ENCODE measurements at places on chromosomes 4 and X.

DNA sequence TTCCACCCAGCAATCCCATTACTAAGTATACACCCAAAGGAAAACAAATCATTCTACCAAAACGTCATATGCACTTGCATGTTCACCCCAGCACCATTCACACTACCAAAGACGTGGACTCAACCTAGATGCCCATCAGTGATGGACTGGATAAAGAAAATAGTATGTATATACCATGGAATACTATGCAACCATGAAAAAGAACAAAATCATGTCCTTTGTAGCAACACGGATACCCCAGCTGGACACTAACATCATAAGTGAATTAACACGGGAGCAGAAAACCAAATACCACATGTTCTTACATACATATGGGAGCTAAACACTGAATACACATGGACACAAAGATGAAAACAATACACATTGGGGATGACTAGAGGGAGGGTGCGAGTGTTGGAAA lies 309.1 kb upstream of the KLF3 start:
- DNase-seq, result no peak

DNA sequence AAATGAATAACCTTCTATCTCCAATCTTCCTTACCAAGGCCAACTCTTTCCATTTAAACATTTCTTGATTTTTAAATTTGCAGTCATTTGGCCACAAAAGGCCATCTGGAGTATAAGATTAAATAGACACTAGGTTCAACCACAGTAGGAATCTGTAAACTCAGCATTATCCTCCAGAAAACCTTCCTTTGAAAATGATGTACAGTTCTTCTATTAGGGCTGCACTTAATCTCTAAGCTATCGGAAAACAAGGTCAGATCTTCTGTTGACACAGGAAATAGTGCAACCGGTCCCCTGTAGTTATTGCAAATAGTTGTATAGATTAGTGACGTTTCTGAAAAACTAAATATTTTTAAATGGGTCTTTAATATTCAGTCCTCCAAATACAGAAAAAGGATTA lies 359.0 kb upstream of the ATOH1 start:
- DNase-seq, result no peak

DNA sequence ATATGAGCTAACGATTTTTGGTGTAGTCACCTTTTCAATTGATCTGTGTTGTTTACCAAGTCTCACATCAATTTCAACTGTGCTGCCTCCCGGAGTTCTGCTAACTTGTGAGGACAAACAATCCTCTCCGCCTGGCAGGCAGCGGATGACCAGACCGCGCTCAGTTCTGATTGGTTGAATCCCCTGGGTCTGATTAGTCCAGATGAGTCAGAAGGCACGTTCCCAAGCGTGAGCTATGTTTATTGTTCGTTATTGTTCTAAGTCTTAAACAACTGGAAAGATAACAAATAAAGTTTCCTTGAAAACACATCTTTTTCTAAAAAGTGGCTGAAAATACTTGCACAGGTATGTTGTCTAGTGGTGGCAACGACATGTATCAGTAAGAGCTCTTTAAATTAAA lies 37.9 kb upstream of the TRPC3 start:
- DNase-seq, result no peak

- DNase-seq, result no peak
These were observed 24.0 kb downstream of the ANAPC4 start for GRCh38 chr4:25401066-25401465.

DNA sequence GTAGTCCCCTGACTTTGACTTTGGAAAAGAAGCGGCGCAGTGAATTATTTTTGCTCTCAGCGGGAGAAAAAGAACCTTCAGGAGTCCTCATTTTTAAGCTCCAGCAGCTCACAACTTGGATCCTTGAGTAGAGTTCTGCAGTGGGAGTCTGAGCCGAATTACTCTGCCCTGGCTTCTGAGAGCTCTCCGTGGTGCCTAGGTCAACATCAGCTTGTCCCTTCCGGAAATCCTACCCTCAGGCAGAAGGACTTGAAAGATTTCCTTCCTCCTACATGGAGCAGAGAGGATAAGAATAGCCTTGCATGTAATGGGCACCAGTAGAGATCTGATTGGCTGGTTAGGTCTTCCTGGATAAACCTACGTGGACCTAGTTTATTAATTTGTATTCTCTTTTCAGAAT lies 549.7 kb upstream of the TENM3 start:
- DNase-seq, result no peak

DNA sequence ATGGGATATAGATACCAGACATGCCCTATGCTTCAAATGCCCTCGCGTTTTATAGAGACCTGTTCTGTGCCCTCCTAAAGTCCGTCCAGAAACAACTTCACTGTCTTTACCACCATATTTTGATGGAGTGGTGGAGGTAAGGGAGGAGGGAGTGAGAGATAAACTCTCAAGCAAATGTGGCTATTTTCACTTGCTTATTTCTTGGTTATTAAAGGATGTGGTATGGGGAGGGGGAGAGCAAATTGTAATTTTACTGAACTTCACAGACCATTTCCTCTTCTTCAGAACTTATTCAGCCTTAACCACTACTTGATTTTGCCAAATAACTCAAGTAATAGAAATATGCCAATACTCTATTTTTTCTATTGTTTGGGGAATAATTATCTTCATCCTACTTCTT lies 31.5 kb downstream of the GPR174 start:
- no peak for DNase-seq

DNA sequence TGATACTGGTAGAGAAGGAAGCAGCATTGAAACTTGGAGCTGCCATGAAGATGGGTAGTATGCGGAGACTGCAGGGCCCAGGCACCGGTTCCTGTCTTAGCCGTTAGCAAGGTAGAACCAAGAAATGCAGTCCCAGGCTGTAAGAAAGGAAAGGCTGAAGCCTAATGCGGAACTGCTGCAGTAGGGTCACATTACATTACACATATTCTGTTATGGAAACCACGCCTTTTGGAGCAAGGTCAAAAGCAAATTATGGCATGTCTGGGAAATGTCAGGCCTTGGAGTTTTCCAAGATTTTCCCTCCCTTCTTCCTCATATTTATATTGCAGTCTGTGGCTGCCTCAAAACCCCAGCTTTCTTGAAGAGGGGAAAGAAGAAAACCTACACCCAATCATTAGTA lies 204.8 kb upstream of the RASGEF1B start:
- DNase-seq, result no peak

GRCh38 chr4:174739576-174739975 lies 89.5 kb downstream of the GLRA3 start:
- no peak for DNase-seq

- DNase-seq, result no peak
These were observed 45.0 kb upstream of the UPRT start for GRCh38 chrX:75228854-75229253.

GRCh38 chrX:13587786-13588477 lies 18.5 kb downstream of the EGFL6 start:
- no peak for DNase-seq

DNA sequence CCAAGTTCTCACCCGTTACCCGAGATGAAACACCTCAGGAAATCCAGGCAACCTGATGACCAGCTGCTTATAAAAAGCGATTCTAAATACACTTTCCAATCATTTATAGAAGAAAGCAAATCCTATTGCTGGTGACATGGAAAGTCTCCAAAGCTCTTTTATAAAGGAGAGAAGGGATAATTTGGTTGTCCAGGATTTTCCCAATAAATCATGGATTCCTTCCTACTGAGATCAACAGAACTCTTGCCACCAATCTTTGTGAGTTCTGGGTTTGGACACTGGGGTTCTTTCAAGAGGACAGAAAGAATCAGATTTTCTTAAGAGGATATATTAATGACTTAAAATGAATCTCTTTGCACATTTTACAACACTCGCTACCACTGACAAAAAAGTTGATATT lies 24.7 kb upstream of the SOD3 start:
- DNase-seq, result no peak

DNA sequence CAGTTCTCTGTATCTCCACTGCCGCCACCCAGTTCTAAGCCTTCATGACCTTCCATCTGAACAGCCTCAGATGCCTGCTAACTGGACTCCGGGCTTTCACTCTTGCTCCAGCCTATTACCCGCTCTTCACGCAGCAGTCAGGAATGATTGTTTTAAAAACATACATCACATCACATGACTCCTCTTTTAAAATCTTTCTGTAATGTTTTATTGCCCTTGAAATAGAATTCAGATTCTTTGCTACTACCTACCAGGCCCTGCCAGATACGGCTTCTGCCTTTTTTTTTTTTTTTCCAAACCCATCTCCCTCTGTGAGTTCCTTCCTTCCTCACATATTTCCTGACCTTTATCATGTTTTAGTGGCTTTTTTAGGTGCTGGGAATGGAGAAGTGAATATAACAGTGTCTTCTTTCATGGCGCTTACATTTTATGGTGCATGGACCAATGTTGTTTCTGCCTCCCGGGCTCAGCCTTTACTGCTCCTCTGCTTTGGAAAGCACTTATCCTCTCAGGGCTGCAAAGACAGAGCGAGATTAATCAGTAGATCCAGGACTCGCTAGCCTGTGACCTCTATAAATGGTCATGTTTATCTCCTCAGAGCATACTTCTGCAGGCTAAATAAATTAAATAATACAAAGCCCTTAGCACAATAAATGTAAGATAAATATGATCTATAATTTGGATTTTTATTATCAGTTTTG lies 58.0 kb downstream of the FBXO8 start:
- DNase-seq, result no peak

All from activated CD8-positive, alpha-beta memory T cell treated with anti-CD3 and anti-CD28 coated beads, Interleukin-2, amount 50 U/mL, for 48 hours (primary cell).